ENCODE measurements at places on chromosomes 6 and 20.

DNA sequence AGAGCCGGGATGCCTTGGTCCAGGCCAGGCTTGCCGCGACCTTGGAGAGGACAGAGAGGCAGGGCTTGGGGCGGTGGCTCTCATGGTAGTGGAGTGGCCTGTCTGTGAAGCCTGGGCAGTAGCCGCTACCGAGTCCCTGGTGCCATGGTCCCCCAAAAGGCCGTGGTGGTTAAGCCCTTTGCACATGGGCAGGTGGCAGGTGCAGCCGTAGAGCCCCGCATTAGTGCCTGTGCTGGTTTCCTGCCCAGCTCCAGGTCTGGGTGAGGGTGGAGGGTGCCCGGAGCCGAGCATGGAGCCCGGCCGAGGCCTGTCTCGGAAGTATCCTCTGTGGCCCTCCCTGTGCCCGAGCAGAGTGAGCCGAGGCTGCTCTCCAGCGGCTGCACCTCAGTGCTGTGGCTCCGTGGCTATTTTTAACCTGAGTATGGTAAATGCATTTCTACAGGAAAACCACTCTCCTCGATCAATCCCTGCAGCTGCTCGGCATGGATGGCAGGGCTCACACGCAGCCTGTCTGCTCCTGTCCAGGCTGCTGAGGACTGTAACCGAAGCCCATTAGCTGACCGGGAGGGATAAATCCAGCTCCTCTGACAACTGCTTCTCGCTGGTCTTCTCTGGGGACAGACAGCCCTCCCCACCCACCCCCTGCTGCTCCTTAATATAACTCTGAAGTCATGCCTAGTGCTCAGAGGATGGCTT is 36.3 kb upstream of the GATA5 start:
- no peak for DNase-seq

- DNase-seq: no peak
Observed at GRCh38 chr6:30154709-30155519, 6.1 kb downstream of the TRIM10 start.

GRCh38 chr6:142881290-142881689 is 63.7 kb downstream of the HIVEP2 start:
- DNase-seq: no peak

DNA sequence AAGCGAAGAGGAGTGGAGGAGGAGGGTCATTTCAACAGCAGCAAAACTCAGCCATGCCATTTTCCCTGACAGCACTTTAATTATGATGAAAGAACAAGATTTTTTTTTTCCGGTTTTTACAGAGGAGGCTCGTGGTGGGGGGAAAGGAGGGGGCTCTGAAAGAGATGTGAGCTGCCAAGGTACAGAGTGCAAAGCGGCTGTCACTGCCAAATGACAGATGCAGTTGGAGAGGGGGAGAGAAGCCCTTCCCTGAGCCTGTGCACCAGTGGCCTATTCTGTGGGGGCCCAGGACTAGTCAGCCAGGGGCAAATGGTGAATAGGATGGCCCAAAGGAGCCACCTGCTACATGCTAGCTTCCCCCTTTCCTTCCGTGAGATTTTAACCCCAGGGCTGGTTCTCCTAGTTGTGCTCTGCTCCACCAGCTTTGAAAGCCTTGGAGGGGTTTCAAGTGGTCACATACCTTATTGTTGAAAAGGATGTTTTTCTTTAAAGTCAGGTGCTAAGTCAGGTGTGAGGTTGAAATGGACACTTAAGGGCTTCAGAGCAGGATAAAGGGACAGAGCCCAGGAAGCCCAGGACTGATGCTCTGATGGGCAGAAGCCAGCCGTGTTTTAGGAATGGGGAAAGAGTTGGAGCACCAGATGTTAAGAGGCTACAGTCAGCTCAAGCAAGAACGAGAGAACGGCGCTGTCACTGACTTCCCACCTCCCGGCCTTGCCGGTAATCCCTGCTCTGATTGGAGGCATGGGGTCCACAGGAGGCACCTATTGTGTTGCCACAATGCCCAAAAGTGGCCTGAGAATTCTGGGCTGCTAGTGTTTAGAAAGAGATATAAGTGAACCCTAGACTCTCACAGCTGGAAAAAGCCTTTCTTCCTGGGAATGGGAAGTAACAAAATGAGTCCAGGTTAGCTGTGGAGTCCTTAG is 24.8 kb downstream of the GNAS start:
- DNase-seq: no peak

- DNase-seq: no peak
Observed at GRCh38 chr20:19947611-19948264, 69.4 kb upstream of the NAA20 start.

DNA sequence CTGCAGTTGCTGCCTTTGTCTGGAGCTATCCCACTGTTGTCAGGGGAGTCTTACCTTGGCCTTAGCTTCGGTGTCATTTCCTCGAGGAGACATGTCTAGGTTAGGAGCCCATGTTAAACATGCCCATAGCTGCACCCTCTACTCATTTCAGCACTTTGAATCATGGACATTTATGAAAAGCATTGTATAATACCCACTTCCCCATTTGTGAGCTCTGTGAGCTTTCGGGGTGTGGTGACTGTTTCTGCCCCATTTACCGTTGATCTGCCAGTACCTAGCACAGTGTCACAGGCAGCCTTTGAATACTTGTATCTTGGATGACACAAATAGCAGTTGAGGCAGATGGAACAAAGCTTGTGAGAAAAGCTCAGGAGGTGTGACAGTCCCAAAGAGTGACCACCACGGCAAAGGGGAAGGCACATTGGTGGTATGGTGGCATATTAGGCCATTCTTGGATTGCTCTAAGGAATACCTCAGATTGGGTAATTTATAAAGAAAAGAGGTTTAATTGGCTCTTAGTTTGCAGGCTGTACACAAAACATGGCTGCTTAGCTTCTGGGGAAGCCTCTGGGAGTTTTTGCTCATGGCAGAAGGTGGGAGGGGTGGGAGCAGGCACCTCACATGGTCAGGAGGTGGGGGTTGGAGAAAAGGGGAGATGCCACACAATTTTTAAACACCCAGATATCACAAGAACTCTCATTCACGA is 42.0 kb downstream of the JARID2 start:
- DNase-seq: no peak

Measured in cerebellar nuclear complex (tissue), 1 donor.